Mucosa of descending colon (tissue), 3 donors: ENCODE measurements at places on chromosomes 3 and 15. TPM values are rescaled to one million over a fixed set of nuclear protein-coding genes. Genes with fewer than 3 reads are reported as not detected.

DNA sequence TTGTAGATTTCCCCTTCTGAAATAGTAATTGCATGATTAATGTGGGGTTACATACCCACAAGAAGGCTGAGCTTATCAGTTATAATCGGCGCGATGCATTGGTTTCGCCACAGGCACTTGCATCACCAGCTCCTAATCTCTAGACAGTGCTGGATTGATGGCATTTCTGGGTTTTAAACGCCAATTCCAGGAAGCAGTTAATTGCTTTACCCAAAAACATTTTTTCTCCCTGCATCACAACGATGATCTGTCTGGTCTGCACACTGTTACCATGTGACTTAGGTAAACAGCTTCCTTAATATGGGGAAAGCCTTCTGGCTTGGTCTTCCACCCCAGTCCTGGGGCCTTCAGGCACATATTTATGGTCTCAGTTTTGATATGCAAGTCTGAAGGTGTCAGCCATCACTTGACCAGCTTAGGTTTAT lies 70.0 kb upstream of the HEG1 start:
- DNase-seq, result no peak

DNA sequence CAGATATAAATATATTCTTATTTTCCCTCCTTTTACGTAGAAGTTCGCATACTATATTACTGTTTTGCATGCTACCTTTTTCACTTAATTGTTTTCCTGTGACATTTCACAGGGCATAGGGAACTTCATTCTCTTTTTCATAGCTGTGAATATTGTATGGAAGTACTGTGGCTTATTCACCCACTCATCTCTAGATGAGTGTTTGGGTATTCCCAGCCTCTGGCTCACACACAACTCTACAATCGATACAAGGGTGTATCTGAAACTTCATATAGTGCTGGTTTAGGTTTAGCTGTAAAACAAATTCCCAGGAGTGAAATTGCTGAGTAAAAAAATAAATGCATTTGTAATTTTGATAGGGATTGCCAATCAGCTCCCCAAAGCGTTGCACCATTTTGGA lies 55.3 kb upstream of the MAGI1 start:
- no peak for DNase-seq

GRCh38 chr3:52298149-52299098 lies 10.8 kb downstream of the GLYCTK start:
- DNase-seq, result peak; percentile 42

DNA sequence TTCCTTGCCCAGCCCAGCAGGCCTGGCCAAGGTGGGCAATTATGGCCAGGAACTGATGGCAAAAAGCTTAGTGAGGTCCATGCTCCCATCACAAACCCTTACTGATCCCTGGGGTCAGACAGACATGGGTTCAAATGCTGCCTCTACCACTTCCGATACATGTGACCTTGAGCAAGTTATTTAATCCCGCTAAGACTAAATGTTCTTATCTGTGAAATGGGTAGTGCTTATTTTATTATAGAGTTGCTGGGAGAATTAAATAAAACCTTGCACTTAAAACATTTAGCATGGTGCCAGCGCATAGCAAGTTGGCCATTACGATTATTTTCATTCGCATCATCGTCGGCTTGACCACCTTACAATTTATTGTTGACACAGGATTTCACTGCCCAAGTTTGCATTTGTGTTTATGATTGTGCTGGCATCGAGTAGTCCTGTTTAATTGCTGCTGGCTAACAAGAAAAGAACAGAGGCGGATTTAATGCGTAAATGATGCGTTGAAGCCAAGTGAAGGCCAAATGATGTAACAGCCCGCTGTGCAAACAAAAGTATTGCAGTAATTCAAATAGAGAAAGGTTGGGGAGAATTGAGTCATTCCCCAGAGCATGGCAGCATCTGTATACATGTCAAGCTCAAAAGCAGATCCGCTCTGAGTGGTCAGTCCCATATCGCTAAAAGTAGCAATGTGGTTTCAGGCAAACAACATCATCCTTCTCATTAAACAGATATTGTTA lies 7.3 kb upstream of the FURIN start:
- no peak for DNase-seq

- DNase-seq, result no peak
Measured at GRCh38 chr3:141894524-141895176, 18.2 kb downstream of the ATP1B3 start.

DNA sequence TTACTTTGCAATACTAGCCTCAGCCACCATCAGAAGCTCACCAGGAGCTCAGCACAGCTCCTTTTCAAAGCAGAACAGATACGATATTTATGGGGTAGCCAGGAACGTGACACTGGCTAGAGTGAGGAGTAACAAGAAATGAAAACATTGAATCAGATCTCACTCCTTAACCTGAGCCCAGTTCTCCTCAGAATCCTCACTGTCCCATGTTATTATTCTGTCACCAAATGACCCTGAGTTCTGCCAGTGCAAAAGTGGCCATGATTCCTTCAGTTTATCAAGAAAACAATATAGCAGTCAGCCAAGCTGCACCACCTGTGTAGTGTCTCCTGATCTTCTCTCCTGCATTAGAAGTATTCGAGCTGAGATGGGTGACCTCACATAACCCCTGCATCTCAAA lies 956.7 kb downstream of the TUSC7 start:
- DNase-seq, result no peak

DNA sequence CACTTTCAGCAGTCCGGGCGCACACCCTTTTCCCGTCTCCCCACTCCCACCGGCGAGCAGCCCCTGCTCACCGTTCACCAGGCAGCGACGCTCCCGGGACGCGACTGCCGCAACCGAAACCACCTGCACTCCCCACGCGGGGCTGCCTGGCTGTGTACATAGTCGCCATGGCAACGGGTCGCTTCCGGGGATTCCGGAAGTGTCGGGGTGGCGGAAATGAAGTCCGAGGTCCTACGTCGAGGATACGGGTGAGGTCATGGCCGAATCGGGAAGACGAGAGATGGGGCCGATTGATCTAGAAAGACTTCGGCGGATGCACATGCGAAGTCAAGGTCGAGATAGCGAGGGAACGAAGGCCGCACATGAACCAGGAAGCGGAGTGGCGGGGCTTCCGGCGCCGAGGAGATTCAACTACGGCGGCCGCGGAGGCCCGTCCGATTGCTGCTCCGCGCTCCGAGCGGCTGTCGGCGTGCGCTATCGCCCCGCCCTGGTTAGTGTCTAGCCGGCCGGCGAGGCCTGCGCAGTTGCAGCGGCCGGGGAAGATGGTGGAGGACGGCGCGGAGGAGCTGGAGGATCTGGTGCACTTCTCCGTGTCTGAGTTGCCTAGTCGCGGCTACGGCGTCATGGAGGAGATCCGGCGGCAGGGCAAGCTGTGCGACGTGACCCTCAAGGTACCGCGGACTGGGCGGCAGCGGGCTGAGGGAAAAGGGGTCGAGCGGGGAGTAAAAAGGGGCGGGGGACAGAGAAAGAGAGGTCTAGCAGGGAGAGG lies at the start of the genes KIF9 and KLHL18:
Gene KIF9, minus strand, starts transcription at position 376 of the 769 bp plus-strand sequence. CDS start 5,425 bp downstream, outside the sequence.
Gene KLHL18, plus strand, starts transcription at position 521 of the 769 bp plus-strand sequence. Its CDS starts 22 bp downstream, at position 543.
- peak; percentile 94 for DNase-seq

DNA sequence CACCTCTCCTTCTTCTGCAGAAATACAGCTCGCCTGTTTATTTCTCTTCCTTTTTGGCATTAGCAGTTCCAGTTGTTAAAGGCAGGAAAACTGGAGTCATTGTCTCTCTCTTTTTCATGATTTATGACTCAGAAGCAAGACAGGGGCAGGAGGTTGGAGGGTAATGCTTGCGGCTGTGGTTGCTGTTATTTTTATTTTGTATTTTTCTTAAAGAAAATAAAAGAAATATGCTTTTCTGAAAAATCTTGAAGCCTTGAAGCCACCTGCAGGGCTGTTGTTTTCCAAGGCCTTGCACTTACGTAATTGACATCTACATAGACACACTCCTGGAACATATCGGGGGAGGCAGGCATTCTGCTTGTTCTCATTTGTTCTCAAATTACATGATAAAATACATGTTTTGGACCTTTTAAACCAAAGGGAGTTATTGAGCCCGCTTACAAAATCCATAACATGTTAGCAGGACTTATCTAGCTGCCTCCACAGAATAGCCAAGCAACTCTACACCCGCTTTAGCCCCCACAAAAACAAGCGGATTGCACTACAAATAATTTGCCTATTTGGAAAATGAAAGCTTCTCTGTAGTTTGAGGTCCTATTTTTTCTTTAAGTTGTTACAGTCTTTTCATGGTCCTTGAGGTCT lies 1004.6 kb upstream of the NR2F2 start:
- DNase-seq, result no peak

DNA sequence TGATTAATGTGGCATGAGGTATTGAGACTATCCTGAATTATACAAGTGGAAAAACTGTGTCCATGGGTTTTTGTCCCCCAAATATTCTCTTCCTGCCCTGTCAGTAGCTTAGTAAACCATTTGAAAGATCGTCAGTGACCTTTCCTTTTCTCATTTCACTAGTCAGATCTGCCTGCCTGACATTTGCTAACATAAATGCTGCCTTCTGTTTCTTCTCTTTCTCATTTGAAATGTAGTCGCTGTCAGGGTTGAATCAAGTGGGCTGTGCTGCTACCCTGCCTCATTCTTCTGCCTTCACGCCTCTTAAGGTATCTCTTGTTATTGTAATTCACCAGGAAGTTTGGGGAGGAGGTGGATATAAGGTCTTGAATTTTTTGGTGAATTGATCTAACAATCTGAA lies 67.5 kb downstream of the LRCH3 start:
- DNase-seq, result no peak

DNA sequence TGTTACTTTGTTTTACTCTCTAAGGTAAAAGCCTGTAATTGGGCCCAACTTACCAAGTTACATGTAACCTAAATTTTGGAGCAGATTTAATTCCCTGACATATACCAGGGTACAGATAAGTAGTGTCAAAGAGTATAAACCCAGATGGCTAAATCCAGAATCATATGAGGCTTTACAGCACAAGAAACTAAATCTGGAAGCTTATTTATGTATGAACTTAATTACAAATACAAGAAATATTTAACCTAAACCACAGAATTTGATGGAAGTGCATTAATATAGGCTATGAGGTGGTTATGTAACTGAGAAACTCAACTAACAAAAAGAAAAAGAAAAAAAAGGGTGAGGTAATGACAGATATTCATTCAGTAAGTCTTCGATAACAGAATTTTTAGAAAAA lies 930.2 kb upstream of the ALCAM start:
- no peak for DNase-seq

GRCh38 chr3:179421500-179421899 lies 29.8 kb downstream of the GNB4 start:
- no peak for DNase-seq

- DNase-seq, result no peak
Measured at GRCh38 chr15:91116113-91117067, 16.3 kb downstream of the SV2B start.

DNA sequence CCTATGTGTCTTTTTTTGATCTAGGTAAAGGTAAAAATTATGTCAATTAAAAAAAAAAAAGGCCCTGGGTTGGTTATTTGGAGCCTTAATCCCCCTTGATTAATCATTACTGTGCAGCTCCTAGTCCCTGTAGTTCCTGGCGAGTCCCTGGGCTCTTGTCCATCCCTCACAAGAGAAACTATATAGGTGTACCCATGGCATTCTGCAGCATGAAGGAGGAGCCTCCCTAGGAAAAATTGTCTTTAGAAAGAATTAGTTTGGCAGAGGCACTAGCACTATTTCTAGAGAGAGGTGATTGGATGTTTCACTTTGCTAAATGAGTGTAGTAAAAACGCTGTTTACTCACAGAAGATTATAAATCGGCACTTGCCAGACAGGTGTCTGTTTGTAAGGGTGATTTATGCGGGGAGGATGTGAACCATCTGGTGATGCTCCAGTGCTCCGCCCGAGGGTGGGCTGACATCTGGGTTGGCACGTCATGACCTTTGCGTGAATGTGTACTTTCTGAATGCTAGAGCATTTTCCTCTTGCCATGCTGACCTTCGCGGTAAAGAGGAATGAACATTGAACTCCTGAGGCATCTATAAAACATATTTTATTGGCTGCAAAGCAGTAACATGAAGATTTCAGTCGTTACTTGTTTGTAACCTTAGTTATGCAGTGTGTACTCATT lies 12.6 kb downstream of the PLCL2 start:
- peak; percentile 84 for DNase-seq

DNA sequence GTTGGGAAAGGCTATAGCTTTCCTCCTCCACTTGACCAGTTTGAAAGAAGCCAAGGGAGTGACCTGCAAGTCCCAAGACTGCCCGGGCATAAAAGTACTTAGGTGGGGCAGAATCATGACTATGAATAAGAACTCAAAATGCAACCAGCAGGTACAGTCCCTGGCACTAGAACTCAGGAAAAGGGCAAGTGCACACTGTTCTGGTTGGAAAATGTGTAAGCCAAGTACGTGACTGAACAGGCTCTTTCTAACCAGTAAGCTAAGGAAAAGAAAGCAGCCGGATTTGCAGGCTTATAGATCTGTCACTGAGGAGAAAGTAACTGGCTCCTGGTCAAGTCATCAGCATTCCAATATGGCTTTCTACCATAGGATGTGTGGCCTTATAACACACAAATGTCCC lies 101.2 kb upstream of the SLC4A7 start:
- DNase-seq, result no peak

- no peak for DNase-seq
Measured at GRCh38 chr3:42549131-42549530, 32.6 kb downstream of the SEC22C start.

DNA sequence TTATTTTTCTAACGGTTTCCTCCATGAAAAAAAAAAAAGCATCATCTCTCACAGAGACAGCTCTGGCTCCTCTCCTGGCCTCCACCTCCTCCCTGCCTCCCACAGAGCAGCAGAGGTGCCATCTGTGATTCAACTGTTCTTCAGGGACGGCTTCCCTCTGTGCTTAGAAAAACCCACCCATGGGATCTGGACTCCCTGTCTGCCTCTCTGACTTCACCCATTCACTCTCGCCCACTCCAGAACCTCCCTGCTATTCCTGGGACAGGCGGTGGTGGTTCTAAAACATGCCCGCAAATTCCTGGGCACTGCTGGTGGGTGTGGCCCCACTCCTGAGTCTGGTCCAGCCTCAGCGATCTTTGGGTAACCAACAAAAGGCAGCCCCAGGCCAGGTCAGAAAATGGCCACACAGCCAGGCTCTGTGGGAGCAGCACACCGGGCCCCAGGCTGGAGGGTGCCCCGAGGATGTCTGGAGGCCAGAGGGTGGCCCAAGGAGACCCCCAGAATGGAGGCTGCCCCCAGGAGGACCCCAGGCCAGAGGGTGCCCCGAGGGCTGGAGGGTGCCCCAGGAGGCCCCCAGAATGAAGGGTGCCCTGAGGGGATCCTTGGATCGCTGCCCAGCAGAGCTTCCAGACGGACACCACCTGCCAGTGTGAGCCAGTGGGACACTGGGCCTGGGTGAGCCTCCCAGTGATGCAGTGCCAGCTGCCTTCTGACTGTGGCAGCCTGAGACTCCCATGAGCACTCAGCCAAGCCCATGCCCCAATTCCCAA lies 2.6 kb upstream of the CHST13 start:
- no peak for DNase-seq

DNA sequence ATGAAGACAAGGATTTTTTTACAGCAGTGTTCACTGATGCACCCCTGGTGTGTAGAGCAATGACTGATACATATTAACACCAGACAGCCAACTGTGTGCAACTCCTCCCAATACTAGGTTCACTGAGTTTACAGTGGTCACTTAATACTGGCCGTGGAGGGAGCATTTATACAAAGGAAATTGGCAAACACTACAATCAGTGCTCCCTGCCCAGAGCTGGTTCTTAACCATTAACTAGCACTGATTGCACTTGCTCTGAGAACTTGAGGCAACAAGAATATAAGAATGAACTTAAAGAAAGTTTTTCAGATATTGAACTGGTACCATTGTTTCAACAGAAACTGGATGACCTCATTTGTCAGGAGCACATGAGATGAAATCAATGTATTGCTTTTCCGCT lies 110.6 kb downstream of the MAGI1 start:
- no peak for DNase-seq

STRIT1 gene
- total RNA-seq, result not detected

TRH gene
- total RNA-seq, result not detected

ADCY5 gene
- total RNA-seq, result 12.6 TPM

GOLGA6A gene
- total RNA-seq, result not detected

GALNT15 gene
- 5.5 TPM for total RNA-seq

FOXB1 gene
- total RNA-seq, result not detected

THAP10 gene
- 1.6 TPM for total RNA-seq
